Tibial nerve (tissue), 4 donors: ENCODE measurements at places on chromosomes 3 and 15. TPM values are rescaled to one million over a fixed set of nuclear protein-coding genes. Genes with fewer than 3 reads are reported as not detected.

The GRIP2 gene
- total RNA-seq, result 0.78 TPM

GRCh38 chr3:52278510-52279069, at the start of gene WDR82:
TSS of gene WDR82 (minus strand) at chr3:52278649. CDS start at chr3:52278361, 288 bp downstream.
- H3K4me3 ChIP-seq, result peak within 1 kb of the TSS; percentile 83
- H3K4me1 ChIP-seq, result peaks cover 27% of the 10 kb centered on the region
- peak within 1 kb of the TSS; percentile 83 for H3K27ac ChIP-seq
- DNase-seq, result peak; percentile 96
- no peaks in the 10 kb centered on the region for H3K27me3 ChIP-seq
- no peaks in the 10 kb centered on the region for H3K36me3 ChIP-seq

GRCh38 chr3:43686700-43687498, 3.8 kb upstream of the ABHD5 start:
- no peak overlapping the region for H3K4me3 ChIP-seq
- H3K4me1 ChIP-seq, result peaks cover 9% of the 10 kb centered on the region
- no peak for DNase-seq
- no peaks in the 10 kb centered on the region for H3K36me3 ChIP-seq

DNA sequence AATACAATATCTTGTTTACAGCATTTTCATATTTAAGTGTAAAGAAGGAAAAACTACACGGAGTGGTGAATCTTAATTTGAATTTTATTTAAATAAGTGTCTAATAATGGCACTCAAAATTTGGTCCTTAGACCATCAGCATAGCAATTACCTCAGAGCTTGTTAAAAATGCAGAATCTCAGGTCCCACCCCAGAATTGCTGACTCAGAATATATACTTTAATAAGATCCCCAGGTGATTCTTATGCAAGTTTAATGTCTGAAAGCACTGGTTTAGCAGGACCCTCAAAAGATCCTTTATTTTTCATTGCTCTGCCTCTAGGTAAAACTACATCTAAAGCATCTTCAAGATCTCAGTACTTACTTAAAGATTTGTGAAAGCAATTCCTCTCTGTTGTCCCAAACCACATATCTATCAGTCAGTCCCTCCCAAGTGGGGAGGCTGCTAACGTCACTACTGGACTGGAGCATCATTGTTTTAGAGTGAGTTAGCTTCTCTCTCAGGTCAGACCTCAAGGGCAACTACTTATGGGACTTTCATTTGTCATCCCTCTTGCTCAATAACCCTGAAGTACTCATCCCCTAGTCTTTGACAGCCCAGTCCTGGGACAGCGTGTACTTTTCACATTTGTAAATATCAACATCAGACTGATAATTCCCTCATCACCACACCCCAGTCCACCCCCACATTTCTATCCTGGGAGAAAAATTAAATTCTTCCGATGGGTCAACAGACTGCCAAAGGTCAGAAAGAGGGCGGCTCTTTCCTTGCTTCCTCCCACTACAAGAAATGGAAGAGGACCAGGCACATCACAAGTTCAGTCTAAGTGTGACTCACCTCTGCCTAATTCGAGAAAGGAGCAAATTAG, 76.7 kb downstream of the CBLB start:
- peak overlapping the region; percentile 58 for H3K27ac ChIP-seq
- no peak overlapping the region for H3K4me3 ChIP-seq
- no peaks in the 10 kb centered on the region for H3K27me3 ChIP-seq
- no peaks in the 10 kb centered on the region for H3K36me3 ChIP-seq
- peak; percentile 91 for DNase-seq

The REC114 gene
- not detected for total RNA-seq

GRCh38 chr3:187567021-187567420, 103.2 kb downstream of the SST start:
- DNase-seq, result no peak
- H3K27ac ChIP-seq, result no peak overlapping the region
- H3K27me3 ChIP-seq, result no peaks in the 10 kb centered on the region
- no peaks in the 10 kb centered on the region for H3K36me3 ChIP-seq
- H3K4me1 ChIP-seq, result no peaks in the 10 kb centered on the region

DNA sequence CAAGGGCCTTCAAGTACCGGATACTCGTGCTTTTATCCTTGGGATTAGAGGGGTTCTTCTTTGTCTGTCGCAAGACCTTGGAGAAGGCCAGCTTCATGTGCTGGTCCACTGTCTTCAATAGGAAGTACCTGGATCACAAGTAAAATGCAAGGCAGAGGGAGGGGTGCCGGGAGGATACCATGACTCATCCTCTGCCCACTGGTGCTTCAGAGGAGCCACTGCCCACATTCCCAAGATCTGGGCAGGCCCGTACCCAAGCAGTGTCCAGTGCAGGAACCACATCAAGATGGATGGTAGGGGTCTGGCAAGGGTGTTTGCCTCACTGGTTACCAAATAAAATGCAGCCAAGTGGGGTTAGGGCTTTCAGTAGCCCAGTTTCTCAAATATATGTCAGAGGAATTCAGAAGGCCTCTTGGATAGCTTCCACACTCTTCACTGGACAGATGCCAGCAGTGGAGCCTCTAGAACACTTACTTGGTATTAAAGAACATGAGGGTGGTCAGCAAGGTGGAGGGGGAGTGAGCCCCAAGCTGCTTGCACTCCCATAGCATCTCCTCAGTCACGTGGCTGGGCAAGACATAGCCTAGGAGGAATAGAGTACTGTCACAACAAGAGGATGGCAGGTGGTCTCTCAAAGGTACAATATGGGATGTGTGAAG, 3.6 kb upstream of the IMPDH2 start:
- H3K4me3 ChIP-seq, result no peak overlapping the region
- peaks cover 21% of the 10 kb centered on the region for H3K4me1 ChIP-seq
- DNase-seq, result no peak
- no peak overlapping the region for H3K27ac ChIP-seq
- no peaks in the 10 kb centered on the region for H3K27me3 ChIP-seq

- no peaks in the 10 kb centered on the region for H3K4me1 ChIP-seq
- no peaks in the 10 kb centered on the region for H3K27me3 ChIP-seq
- no peaks in the 10 kb centered on the region for H3K36me3 ChIP-seq
- H3K27ac ChIP-seq, result no peak overlapping the region
These were observed 39.0 kb downstream of the CD200R1L start for GRCh38 chr3:112807685-112808084.

DNA sequence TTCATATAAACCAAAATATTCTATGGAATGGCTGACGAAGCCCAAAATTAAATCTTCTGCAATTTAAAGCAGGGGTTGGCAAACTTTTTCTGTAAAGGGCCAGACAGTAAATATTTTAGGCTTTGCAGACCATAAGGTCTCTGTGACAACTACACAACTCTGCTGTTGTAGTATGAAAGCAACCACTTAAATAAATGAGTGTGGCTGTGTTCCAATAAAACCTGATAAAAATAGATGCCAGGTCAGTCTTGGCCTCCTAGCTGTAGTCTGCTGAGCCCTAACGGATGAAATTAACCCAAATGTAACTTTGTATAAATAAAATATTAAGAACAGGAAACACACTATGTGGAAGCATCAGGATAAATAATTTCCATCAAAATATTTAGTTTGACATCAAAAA, 104.2 kb downstream of the FBXL22 start:
- H3K27ac ChIP-seq, result no peak overlapping the region
- H3K27me3 ChIP-seq, result no peaks in the 10 kb centered on the region
- H3K4me3 ChIP-seq, result no peak overlapping the region
- no peaks in the 10 kb centered on the region for H3K36me3 ChIP-seq
- DNase-seq, result no peak
- H3K4me1 ChIP-seq, result no peaks in the 10 kb centered on the region

The PCLAF gene
- total RNA-seq, result not detected
